Spleen (tissue), 13 donors: ENCODE measurements at places on chromosomes 7 and 10. TPM values are rescaled to one million over a fixed set of nuclear protein-coding genes. Genes with fewer than 3 reads are reported as not detected.

Gene SHH
- polyA plus RNA-seq = not detected

Gene HOXA4
- 3.6 TPM for polyA plus RNA-seq

Gene OLAH
- 0.80 TPM for polyA plus RNA-seq

Gene AKR1C1
- polyA plus RNA-seq = 13.5 TPM

DNA sequence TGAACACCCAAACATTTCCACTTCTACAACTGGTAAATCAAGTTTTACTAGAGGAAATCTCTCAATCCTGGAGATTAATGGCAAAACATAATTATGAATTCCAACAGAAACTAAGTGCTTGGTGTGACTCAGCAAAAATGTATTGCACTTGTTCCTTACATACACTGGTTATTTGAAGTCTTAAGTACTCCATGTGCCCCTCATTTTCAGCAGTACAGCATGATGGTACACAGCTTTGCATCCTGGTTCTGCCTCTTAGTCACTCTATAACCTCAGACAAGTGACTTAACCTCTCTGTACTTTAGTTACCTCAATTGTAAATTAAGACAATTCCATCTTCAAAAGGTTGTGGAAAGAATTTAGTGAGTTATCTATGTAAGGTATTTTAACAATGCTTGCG, 12.9 kb downstream of the SLC16A12 start:
- H3K36me3 ChIP-seq = no peaks in the 10 kb centered on the region
- no peak overlapping the region for H3K27ac ChIP-seq
- H3K27me3 ChIP-seq = peaks cover 8% of the 10 kb centered on the region
- no peaks in the 10 kb centered on the region for H3K4me1 ChIP-seq
- no peak for DNase-seq

DNA sequence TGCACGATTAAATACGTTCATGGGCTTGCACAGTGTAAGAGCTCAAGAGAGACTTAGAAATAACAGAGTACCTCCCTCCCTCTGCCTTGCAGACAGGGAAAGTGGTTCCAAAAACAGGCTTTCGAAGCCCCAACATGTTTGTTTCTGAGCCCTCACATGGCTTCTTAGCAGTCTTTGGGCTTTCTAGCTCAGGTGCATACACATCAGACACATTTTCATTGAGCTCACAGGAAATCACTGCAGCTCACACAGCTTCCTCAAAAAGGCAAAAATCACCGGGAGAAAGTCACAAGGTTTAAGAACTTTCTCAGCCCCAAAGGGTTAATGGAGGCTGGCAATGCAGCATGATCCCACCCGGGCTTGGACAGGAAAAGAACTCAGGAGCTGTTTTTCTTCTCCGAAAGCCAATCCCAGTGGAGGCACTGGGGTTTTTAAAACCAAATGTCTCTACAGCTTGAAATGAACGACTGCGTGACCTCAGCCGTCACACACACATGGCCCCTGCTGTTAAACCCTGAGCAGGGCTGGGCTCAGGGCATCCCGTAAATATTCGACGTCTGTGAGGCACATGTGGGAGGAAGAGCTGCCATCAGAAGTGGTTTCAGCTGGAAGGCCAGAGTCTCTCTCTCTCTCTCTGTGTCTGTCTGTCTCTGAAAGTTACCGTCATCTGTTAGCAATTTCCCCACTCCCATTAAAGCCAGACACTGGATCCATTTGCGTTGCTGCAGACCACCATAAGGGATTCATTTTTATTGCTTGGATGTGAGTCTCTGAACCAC, 69.7 kb downstream of the CALML3 start:
- no peak overlapping the region for H3K27ac ChIP-seq
- no peak for DNase-seq
- no peaks in the 10 kb centered on the region for H3K36me3 ChIP-seq
- H3K4me1 ChIP-seq = peaks cover 7% of the 10 kb centered on the region

GRCh38 chr10:129999140-129999539, 35.1 kb upstream of the EBF3 start:
- H3K36me3 ChIP-seq = no peaks in the 10 kb centered on the region
- DNase-seq = no peak
- H3K27me3 ChIP-seq = no peaks in the 10 kb centered on the region
- H3K4me1 ChIP-seq = no peaks in the 10 kb centered on the region

DNA sequence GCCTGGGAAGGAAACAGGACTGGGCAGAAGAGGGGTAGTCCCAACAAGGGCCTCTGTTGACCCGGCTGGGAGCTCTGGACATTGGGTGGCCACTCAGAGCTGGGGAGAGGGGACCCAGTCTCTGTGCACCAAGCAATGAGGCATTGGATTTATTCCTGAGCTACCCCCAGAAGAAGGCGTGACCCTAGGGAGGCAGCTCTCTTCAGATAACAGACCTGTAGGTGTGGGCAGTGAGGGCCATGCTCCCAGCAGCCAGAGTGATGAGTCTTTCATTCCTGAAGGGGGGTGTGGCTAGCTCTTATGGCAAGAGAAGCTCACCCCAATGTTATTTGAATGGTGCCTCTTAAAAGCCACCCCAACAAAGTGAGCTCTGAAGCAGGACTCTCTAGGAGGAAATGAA, 20.4 kb downstream of the TEX36 start:
- no peaks in the 10 kb centered on the region for H3K27me3 ChIP-seq
- no peak for DNase-seq
- no peak overlapping the region for H3K27ac ChIP-seq
- H3K36me3 ChIP-seq = no peaks in the 10 kb centered on the region
- no peak overlapping the region for H3K4me3 ChIP-seq

DNA sequence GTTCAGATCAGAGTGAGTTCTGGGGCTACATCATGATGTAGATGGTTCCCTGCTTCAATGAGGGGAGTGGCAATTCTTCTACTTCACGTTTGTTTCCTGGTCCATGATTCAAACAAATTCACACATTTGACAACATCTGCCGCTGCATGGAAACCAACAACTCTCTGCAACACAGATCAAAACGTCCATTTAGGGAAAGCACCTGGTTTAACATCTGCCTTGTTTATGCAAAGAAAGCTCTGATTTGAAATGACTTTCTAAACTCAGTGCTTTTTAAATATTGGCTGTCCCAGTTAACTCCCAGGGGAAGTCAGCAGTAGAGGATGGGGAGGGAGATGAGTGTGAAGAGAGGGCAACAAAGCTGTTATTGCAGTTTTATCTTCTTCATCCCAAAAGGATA, 93.8 kb downstream of the GAD2 start:
- H3K4me1 ChIP-seq = no peaks in the 10 kb centered on the region
- no peaks in the 10 kb centered on the region for H3K36me3 ChIP-seq
- no peaks in the 10 kb centered on the region for H3K27me3 ChIP-seq
- no peak for DNase-seq
- no peak overlapping the region for H3K4me3 ChIP-seq

- no peaks in the 10 kb centered on the region for H3K4me1 ChIP-seq
- no peak overlapping the region for H3K4me3 ChIP-seq
- no peak overlapping the region for H3K27ac ChIP-seq
- DNase-seq = no peak
- H3K27me3 ChIP-seq = no peaks in the 10 kb centered on the region
- no peaks in the 10 kb centered on the region for H3K36me3 ChIP-seq
These were observed 152.7 kb upstream of the NRP1 start for GRCh38 chr10:33487014-33487776.

DNA sequence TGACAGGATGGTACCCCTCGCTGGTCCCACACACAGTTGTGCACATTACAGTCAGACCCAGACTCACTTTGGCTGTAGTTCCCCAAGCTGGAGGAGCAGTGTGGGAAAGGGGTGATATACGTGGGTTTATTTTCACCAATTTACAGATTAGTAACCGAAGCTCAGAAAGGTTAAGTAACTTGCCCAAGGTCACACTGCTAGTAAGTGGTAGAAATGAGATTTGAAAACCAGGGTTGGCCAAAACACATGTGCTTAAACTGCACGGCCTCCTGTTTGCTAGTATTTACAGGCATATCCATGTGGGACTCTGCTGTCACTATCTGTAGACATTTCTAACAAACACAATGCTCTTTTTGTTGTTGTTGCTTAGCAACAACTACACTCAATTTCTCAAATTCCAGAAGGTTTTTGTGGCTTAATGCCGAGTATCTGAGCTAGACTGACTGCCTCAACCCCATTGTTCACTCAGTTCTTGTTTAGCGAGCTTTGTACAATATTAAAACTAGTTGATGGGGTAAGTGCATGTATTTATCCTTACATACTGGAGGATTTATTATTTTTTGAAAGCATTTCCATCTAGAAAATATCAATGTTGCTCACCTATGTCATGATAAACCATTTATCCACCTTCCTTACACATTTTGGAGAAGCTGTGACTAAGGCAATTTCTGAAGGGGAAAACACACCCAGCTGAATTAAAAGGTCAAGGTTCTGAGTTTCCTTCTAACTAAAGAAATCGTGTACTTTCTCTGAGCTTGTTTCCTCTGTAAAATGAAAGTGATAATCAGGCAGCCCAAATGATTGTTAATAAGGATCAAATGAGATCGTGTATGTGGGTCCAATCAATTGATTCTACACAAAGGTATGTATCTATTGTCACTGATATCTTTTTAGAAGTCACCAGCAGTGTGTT, 5.3 kb upstream of the TMEM139 start:
- no peak overlapping the region for H3K4me3 ChIP-seq
- peaks cover 15% of the 10 kb centered on the region for H3K4me1 ChIP-seq
- peak overlapping the region; percentile 71 for H3K27ac ChIP-seq
- no peaks in the 10 kb centered on the region for H3K27me3 ChIP-seq
- DNase-seq = no peak

DNA sequence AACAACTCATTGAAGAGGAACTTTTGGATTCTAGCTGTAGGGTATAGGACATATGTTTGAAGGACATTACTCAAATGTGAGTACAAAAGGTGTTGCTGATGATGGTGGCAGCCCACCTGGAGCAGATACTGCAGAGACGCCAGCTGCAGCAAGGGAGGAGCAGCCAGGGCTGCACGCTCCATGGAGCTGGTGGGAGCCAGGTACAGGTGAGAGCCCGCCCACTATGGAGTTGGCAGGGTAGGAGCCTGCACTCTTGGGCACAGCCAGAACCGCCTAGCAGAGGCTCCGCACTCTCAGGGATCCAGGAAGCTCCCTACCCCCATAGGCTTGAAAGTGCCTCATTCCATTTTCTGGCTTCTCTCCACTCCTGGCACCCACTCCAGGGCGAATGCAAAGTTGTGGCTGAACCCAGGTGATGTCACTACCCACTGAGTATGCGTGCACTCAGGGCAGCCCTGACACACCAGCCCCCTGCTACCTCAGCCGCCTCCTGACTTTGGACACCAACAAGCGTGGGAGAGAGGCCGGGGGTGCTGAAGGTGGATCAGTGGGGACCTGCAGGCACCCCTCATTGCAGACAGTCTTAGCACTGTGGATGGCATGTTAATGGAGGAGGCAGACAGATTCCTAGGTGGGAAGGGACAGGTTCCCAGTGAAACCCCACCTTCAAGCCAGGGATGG, 761.1 kb downstream of the IPMK start:
- no peaks in the 10 kb centered on the region for H3K27me3 ChIP-seq
- no peaks in the 10 kb centered on the region for H3K4me1 ChIP-seq
- H3K4me3 ChIP-seq = no peak overlapping the region
- DNase-seq = peak; percentile 64
- H3K27ac ChIP-seq = no peak overlapping the region

DNA sequence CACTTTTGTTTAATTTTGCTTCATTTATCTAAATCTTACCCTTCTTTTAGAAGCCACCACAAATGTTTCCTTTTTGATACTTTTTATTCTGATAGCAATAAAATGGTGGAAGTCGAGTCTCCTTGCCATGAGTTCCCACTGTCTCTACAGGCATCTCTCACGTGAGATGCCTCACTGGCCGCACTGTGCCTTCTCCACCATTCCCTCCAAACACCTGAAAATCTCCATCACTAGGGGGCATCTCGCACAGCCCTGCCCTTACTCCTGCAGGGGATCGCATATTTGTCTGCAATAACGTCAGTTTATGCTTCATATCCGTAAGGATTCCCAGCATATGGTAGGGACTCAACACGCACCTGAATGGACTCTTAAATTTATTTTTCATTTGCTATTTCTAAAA, 56.3 kb upstream of the NCAPG2 start:
- H3K36me3 ChIP-seq = peaks cover 81% of the 10 kb centered on the region
- no peaks in the 10 kb centered on the region for H3K27me3 ChIP-seq

- no peaks in the 10 kb centered on the region for H3K36me3 ChIP-seq
- no peaks in the 10 kb centered on the region for H3K4me1 ChIP-seq
- no peaks in the 10 kb centered on the region for H3K27me3 ChIP-seq
- H3K27ac ChIP-seq = no peak overlapping the region
- no peak overlapping the region for H3K4me3 ChIP-seq
These were observed 23.8 kb downstream of the SCIN start for GRCh38 chr7:12594122-12594897.

DNA sequence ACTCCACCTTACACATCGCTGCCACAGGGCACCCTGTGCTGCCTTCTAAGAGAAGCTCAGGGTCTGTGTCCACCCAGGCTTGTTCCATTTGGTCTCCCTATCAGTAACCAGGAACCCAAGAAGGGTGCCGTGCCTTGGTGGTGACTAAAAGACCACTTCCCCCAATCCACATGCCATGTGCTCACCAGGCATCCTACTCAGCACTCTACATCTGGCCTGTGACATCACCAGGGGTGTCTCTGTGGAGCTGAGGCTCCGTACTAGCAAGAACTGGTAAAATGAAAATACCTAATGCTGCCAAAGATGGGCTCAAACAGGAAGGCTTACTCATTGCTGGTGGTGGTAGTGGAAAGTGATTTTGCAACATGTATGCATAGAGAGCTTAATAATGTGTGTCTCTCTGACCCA, 19.0 kb upstream of the C10orf71 start:
- no peak overlapping the region for H3K27ac ChIP-seq
- no peak for DNase-seq
- no peak overlapping the region for H3K4me3 ChIP-seq

GRCh38 chr7:131493581-131493980, 62.8 kb downstream of the PODXL start:
- peaks cover 10% of the 10 kb centered on the region for H3K36me3 ChIP-seq
- no peaks in the 10 kb centered on the region for H3K4me1 ChIP-seq
- H3K27me3 ChIP-seq = no peaks in the 10 kb centered on the region

GRCh38 chr7:97858221-97858620, 14.0 kb downstream of the ASNS start:
- no peaks in the 10 kb centered on the region for H3K4me1 ChIP-seq
- no peaks in the 10 kb centered on the region for H3K27me3 ChIP-seq
- H3K4me3 ChIP-seq = no peak overlapping the region
- H3K27ac ChIP-seq = no peak overlapping the region

DNA sequence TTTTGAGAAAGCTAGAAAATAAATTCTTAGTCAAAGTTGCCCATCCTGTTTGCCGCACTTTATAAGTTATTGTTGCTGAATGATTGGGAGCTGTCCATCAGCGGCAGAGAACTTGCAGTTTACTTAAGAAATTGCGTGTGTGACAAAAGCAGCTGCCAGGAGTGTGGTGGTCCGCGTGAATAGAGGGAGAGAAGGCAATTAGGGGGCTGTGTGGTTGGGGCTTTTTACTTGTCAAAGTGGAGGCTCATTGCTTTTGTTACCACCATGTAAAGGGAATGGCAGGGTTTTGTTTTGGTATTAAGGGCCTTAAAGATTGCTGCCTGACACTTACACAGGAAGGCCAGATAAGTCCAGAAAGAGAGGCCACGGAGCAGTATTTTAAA, 177.8 kb downstream of the TCF7L2 start:
- no peak overlapping the region for H3K4me3 ChIP-seq
- H3K27me3 ChIP-seq = no peaks in the 10 kb centered on the region
- no peaks in the 10 kb centered on the region for H3K36me3 ChIP-seq
- no peak for DNase-seq
- H3K4me1 ChIP-seq = peaks cover 19% of the 10 kb centered on the region

GRCh38 chr10:31804352-31804810, 124.2 kb downstream of the ARHGAP12 start:
- peaks cover 7% of the 10 kb centered on the region for H3K4me1 ChIP-seq
- H3K4me3 ChIP-seq = no peak overlapping the region
- H3K27ac ChIP-seq = no peak overlapping the region
- no peak for DNase-seq
- no peaks in the 10 kb centered on the region for H3K27me3 ChIP-seq
- H3K36me3 ChIP-seq = peaks cover 54% of the 10 kb centered on the region
